Stimulated activated CD8-positive, alpha-beta memory T cell treated with anti-CD3 and anti-CD28 coated beads, Interleukin-15, amount 100 ng/mL, for 24 hours (primary cell): ENCODE measurements at places on chromosomes 11 and 22.

DNA sequence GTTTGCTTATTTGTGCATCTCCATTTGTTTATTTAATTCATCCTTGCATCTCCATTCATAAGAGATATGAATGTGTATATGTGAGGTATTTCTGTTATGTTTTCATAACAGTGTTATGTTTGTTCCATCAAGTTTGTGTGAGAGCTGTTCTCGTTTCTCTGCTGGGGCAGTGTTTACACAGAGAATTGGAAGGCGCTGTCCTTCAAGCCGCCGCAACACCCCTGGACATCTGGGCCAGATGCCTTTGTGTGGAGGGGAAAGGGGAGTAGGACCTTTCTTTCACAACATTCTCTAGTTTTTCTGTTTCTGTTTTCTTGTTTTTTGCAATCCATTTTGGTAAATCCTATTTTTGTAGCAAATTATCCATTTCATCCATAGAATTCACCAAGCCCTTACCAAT, 7.0 kb upstream of the TM7SF2 start:
- no peak for DNase-seq

- peak; percentile 6 for DNase-seq
Measured at GRCh38 chr11:62025487-62026105, 58.2 kb upstream of the FTH1 start.

DNA sequence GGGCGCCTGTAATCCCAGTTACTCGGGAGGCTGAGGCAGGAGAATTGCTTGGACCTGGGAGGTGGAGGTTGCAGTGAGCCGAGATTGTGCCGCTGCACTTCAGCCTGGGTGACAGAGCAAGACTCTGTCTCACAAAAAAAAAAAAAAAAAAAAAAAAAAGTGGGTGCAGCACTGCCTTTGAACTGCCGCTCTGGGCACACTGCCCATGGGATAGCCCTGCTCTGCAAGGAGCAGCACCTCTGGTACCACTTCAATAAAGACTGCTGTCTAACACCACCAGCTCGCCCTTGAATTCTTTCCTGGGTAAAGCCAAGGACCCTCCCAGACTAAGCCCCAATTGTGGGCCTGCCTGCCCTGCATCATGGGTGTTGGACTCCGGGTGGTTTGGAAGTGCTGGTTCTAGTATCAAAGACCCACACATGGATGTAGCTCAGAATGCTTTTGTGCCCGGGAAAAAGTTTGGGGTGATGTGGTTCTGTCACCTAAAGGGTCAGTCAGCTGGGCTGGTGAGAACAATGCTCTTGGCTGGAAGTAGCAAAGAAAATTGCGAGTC, 444.3 kb downstream of the TBC1D22A start:
- no peak for DNase-seq

- no peak for DNase-seq
Measured at GRCh38 chr22:31962387-31963125, 18.2 kb downstream of the YWHAH start.

DNA sequence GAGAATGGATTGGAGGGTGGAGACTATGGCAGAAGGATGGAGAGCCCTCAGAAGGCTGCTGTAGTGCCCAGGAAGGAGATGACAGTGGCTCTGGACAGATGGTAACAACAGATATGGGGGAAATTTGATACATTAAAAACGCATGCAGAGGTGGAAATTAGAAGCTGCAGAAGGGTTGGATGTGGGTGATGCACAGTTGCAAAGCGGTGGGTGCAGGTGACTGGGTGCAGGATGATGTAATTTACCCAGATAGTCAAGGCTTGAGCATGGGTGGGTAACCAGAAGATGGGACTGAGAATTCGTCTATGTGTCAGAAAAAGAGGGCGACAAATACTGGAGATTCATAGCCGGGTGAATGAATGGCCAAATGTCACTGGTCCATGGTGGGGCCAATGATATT, 570.3 kb downstream of the MN1 start:
- no peak for DNase-seq

DNA sequence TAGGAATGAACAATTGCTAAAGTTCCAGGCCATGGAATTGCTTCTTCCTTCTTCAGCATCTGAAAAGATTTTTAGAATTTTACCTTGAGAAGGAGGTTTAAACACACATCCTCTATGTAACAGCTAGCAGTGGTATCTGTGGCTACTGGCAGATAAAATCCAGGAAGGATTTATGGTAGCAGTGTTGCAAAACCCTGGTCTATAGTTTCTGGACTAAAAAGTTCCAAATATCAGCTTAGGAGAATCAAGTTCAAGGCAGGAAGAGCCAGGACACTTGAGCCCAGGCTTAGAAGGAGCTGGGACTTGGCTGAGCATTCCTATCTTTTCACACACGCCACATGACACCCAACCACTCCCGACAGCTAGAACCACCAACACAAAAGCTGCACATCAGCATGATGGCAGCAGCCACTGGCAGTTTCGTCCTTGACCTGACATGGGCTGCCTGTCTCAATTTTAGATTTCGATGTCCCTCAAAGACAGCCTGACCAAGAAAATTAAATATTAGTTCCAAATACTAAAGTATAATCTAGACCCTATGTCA, 14.1 kb downstream of the LARGE2 start:
- DNase-seq = no peak

DNA sequence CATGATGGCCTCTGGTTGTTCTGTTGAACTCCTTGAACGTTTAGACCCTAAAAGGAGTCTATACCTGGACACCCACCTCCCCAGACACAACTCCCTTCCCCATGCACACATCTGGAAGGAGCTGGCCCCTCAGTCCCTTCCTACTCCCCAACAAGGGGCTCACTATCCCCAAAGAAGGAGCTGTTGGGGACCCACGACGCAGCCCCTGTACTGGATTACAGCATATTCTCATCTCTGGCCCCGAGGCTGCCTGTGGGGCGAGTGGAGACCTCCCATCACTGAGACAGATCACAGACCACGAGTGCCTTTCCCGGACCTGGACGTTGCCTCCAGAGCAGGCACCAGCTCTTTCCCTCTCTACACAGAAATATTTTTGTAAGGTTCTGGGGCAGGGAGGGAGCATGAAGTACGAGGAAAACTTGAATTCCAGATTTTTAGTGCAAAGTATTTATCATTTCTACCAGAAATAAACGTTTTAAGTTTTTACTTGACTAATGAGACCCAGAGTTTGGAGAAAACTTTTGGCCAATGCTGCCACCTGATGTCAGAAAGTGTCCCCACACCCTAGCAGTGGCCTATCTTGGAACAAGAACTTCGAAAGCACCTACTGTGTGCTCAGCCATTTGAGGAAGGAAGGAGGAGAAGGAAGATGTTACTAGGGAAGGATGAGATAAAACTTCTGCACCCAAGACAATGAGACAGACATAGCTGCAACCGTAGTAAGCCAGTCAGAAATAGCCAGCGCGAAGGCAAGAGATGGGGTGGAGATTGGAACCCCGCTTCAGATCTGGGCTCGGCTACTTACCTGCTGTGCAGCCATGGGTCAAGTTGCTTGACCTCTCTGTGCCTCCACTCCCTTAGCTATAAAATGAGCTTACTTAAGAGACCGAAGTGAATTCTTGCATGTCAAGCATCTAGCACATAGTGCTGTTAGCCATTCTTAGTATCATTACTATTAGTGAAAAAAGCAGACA, 10.2 kb upstream of the POU2F3 start:
- DNase-seq = no peak

DNA sequence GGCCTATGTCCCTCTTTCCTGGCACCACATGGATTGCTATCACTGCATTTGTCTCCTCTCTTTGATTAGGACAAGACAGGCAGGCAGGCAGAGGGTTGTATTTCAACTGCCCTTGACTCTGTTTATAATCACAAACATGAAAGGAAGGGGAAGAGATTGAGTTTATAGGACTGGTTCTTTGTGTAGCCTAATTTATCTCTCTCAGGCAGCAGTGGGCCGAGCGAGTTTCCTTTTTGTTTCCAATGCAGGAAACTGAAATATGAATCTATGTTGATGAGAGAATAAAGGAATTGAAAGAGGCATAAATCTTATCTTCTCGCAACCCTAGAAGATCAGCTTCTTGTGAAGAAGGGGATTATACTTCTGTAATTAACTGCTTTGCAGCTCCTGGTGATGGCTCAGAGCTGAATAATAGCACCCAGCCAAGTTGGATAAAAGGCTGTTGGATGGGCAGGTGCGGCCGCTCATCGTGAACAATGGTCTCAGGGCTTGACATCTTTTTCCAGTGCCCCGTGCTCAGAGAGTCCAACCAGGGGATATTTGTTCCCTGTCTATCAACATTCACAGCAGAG, 80.6 kb upstream of the SYT13 start:
- no peak for DNase-seq

GRCh38 chr22:20807315-20807752, 33.4 kb downstream of the SERPIND1 start:
- no peak for DNase-seq

GRCh38 chr22:23400286-23400981, 179.7 kb downstream of the IGLL1 start:
- DNase-seq = no peak

- no peak for DNase-seq
Measured at GRCh38 chr11:66189031-66189745, 79.3 kb upstream of the RAB1B start.

DNA sequence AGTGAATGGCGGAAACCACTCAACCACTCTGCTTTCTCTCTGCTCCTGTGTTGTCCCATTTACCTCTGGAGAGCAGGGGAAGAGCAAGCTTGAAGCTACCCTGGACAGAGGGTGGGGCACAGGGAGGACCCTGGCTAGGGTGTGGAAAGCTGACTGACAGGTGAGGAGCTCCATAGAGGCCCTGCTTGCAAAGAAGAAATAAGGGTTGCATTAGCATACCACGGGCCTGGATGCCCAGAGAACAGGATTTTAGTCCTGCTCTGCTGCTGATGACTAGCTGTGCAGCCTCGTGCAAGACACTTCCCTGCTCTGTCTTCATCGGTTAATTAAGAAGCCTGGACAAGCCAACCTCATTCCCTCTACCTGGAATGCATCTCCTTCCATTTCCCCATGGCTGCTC, 135.0 kb downstream of the BUD13 start:
- no peak for DNase-seq

DNA sequence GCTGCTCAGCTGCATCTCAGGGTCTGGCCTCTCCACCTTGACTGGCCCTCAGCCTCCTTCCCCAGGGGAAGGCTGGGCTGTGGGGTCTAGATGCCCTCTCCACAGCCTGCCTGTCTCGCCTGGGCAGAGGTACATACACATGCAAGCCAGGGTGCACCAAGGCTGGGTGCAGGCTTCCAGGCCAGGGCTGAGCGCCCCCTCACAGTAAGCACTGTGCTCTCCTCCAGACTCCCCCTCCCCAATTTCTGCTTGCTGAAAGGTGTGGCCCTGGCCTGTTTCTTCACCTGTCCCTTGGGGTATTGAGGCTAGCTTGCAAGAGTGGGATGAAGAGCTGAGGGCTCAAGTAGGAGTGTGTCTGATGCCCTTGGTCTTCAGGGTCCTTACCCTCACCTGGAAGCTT, 22.5 kb downstream of the RELT start:
- DNase-seq = no peak

DNA sequence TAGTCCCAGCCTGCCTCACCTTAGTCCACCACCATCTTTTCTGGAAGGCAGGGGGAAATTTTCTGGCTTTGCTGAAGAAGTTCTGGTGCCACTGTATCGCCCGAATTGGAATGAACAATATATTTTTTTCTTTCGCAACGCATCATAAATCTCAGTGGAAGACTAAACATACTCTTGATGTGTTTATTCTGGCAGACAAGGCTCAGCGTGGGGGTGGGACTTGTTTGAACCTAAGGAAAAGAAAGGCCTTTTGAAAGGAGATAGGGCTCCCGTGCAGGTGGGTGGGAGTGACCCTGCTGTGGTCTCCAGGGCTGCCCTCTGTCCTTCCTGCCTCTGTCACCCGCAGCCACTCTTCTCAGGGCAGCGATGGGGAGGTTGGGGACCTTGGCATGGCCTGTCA, 42.5 kb downstream of the CD82 start:
- no peak for DNase-seq

DNA sequence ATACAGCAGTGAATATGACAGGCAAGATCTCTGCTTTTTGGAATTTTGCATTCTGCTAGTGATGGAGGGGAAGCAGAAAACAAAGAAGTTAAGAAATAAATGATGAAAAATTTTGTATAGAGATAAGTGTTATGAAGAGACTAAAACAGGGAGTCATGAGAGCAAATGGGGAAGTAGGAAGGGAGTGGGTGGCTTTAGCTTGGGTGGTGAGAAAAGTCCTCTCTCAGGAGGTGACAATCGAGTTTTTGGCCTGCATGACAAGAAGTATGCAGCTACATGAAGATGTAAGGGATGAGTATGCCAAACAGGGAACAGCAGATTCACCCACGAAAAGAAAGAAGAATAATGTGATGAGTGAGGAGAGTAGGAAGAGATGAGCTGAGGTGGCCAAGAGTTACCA, 80.7 kb upstream of the MPPED2 start:
- DNase-seq = no peak

DNA sequence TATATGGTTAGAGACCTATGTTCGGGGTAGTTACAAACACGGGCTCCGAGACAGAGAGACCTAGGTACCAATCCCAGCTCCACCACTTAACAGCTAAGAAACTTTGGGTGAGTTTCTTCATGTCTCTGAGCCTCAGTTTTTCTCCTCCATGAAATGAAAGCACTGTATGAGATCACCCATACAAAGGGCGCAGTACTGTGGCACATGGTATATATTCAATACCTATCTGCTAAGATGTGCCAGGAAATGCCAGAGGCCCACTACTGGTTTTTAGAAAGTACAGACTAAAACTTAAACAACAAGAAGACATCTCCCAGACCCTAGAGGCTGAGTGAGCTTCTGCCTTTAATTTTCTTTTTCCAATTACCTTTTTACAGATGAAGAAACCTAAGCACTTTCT, 69.5 kb downstream of the SLC1A2 start:
- DNase-seq = no peak

GRCh38 chr11:123083623-123084029, 21.7 kb upstream of the HSPA8 start:
- no peak for DNase-seq

- no peak for DNase-seq
Measured at GRCh38 chr11:20342347-20343141, 21.0 kb upstream of the HTATIP2 start.

DNA sequence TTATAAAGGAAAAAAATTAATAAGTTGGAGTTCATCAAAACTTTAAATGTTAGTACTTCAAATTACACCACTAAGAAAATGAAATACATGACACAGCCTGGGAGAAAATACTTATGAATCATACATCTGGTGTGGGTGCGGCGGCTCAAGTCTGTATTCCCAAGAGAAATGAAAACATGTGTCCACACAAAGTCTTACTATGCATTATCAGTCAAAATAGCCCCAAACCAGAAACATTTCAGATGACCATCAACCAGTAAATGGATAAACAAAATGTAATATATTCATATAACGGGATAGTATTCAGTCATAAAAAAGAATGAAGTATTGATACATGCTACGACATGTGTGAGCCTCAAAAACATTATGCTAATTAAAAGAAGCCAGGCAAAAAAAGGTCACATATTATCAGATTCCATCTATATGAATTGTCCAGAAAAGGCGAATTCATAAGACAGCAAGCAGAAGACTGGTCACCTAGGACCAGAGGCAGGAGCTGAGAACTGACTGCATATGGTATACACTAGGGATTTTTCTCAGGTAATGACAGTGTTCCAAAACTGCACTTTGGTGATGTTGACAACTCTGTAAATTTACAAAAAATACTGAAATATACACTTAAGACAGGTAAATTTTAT, 5.3 kb upstream of the AKIP1 start:
- no peak for DNase-seq

GRCh38 chr22:48823941-48824340, 1003.7 kb downstream of the BRD1 start:
- no peak for DNase-seq
